ENCODE measurements at places on chromosomes 2 and 18.

GRCh38 chr2:20378891-20379519, 28.4 kb upstream of the PUM2 start:
- DNase-seq: no peak

GRCh38 chr2:74860521-74860920, 26.6 kb downstream of the HK2 start:
- DNase-seq: no peak

- DNase-seq: no peak
These were observed 145.7 kb upstream of the DLX2 start for GRCh38 chr2:172248381-172248780.

- peak; percentile 57 for DNase-seq
These were observed 102.4 kb downstream of the CACNB4 start for GRCh38 chr2:151996243-151997003.

DNA sequence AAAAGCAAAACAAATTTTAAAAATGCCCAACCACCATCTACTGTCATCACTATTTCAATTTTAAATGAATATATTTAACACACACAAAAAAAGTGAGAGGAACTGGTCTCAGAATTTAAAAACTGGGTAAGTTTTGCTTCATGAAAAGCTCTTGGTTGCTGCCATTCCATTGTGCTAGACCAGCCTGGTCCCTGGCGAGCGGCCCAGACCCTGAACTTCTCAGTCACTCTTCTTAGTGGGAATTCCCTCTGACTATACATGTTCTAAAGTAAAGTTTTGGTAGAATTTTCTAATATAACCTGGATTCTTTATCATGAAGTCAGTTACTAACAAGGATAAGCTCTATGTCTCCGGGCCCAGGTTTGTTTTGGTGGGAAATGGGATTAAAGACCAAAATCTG, 34.8 kb upstream of the TMEM177 start:
- DNase-seq: no peak

DNA sequence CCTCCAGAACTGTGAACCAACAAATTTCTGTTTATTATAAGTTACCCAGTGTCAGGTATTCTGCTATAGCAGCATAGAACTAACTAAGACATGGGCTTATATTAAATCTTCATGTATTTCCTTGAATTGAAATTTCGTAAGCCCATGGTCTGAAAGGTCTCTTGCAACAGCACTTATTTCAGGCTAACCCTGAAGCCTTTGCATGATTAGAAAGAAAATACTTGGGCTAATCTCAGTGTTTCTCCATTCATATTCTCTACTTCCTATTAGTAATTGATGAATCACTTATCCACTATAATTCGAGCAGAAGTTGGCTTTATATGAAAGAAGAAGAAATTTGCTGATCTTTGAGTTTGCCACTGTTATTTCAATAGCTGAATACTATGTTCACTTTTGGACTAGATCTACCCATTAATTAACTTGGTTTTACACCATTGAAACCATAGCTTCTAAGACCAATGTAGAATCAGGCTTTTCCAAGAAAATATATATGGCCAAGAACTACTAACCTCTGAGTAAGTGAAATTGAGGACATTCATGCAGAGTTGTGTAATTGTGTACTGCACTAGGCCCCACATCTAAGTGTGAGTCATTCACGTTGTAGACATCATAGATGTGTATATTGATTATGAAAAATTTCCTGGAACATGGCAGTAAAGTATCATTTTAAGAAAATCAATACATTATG, 731.6 kb downstream of the SOCS6 start:
- DNase-seq: no peak

DNA sequence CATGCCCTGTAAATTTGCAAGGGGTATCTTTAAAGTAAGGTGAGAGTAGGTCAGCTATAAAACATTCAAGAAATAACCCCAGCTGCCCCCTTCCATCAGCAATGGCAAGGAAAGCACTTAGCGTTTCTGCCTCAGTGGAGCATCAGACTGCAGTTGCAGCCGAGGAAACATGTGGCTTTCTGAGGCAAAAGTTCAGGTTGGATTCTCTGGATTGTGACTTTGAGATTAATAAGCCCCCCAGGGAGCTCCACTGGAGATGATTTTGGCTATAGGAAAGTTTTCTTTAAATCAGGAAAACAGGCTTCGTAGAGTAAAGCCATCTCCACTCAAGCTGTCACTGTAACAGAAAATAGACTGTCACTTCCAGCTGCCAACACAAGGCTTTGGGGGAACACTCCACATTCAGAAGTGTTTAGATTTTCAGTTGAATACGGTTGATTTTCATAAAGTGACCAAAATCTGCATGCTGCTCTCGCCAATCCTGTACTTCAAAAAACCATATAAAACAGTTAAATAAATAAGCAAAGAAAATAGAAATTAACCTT, 15.3 kb upstream of the RIT2 start:
- no peak for DNase-seq

DNA sequence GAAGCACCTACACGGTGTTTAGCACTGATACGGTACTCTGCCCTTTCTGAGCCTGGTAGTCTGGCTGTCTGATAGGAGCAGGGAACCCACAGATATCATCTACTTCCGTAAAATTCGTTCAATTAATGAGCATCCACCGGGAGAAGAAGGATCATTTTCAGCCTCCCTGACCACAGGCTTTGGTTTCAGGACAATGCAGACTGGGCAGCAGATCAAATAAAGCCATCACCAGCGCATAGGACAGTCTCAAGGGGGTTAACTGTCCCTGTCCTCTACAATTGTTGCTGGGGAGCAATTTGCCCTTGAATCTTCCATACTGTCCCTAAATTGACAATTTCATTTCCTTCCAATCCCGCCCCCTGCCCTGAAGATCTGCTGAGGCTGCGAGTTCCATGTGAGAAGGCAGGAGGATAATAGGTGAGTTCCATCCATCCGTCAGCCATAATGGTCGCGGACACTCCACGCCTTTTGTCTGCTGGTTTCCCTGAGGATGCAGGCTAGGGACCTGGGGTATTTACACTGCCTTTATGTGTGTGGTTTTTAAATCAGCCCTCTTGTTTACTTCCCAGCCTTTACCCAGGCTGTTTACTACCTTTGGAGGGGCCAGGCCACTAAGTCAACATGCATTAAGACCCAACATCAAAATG, 110.0 kb downstream of the MYCN start:
- DNase-seq: no peak

DNA sequence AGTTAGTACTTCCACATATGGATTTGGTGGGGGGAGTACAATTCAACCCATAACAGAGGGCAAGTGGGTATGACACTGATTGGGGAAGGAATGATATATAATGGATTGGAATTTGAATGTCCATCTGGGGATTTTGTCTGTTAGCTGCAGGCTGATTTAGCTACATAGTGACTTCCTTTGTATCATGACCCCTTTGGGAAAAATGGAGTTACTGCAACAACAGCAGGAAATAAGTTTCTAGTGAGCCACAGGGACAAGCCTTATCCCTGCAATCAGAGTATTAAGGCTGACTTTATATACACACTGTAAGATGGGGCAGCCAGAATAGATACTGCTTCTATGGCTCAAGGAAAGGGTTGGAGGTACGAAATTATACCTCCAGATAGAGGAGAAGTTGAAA, 404.4 kb upstream of the MEIS1 start:
- DNase-seq: no peak

- DNase-seq: no peak
These were observed 1.1 kb upstream of the TAF4B start for GRCh38 chr18:26225022-26225693.

- no peak for DNase-seq
These were observed 28.7 kb downstream of the CCDC141 start for GRCh38 chr2:179021258-179021657.

GRCh38 chr2:74429487-74430451, 8.2 kb downstream of the WDR54 start:
- no peak for DNase-seq

DNA sequence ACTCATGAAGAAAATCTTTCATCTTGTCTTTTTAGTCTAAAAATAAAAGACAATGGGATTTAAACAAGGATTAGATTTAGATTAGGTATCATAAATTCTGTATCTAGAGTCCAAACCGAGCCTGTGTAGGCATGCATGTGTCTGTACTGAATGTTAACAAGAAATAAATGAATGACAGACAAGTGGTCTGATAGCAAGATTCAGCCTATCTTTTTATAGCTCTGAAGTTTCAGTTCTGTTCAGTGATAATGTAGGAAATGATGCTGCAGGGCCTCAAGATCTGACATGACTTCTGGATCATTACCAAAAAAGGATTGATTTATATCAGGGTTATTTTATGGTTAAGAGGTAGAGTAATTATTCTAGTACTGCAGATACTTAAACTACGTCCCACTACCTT, 137.0 kb upstream of the ATP5MC3 start:
- no peak for DNase-seq

DNA sequence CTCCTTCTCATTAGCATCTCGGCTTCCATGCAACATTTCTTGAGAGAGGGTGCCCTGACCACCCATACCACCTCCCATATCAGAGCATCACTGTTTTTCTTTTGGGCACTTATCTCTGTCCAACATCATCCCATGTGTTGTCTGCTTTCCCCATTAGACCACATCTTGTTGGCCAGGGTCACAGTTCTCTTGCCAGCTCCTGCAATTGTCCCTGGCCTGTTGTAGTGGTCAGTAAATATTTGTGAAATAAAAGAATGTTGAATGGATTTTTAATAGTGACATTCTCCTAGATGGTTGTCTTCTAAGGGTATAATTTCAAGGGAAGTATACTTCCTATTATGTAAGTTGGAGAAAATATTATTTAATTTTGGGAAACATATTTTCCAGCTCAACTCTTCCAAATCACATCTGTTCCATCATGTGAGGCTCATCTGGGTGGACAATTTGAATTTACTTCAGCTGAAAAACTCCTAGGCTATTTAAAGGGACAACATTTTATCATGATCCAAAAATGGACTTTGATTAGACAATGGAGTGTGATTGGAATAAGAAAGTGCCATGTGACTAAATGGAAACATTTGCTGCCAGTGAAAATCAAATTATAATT, 83.0 kb downstream of the MOGAT1 start:
- DNase-seq: no peak

- no peak for DNase-seq
These were observed 98.1 kb upstream of the ACAA2 start for GRCh38 chr18:49911427-49911826.

GRCh38 chr2:98063291-98063854, 23.6 kb upstream of the VWA3B start:
- no peak for DNase-seq

DNA sequence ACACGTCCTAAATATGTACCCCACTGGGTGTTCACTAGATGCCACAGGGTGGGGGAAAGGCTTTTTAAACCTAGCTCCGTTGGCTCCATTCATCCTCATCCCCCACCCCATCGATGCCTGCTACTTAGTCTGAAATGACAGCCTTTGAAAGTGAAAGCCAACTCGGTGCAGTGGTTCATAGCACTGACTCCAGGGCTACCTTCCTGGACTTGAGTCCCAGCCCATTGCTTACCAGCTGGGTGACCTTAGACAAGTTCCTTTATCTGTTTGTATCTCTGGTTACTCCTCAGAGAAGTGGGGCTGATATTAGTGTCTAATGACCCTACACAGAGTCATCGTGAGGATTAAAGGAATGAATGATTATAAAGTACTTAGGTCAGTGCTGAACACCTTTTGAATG, 24.4 kb downstream of the EHD3 start:
- no peak for DNase-seq

- DNase-seq: no peak
These were observed 246.1 kb upstream of the ST6GAL2 start for GRCh38 chr2:107132070-107132469.

- no peak for DNase-seq
These were observed 28.0 kb downstream of the RNF144A start for GRCh38 chr2:6945087-6945813.

- DNase-seq: no peak
These were observed 530.3 kb upstream of the MEX3C start for GRCh38 chr18:51727780-51728179.

DNA sequence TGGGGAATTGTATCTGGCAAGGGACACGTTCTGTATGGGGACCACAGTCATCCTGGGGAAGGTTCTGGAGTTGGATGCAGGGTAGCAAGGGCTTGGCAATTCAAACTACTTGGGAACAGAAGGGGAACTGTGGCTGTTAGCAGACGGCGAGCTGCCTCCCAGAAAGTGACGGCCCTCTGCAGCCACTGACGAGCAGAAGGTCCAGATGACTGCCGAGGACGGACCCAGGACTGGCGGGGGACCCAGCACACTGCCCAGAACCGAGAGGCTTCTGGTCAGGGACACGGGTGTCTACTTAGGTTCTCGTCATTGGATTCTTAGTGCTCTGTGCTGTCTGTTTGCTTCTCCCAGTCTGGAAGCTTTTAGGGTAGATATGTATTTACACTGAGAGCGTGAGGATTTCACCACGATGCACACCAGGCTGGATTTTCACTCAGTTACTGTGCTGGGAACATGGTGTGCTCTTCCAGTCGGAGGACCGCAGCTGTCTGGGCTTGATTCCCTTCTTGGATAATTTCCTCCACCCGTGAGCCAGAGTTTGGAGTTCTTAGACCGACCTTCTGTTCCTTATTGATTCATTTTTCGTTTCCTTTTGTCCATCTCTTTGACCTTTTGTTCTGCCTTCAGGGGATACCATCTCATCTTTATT, 13.4 kb downstream of the GPR35 start:
- no peak for DNase-seq

- DNase-seq: no peak
These were observed 347.5 kb upstream of the SALL3 start for GRCh38 chr18:78632111-78632541.

DNA sequence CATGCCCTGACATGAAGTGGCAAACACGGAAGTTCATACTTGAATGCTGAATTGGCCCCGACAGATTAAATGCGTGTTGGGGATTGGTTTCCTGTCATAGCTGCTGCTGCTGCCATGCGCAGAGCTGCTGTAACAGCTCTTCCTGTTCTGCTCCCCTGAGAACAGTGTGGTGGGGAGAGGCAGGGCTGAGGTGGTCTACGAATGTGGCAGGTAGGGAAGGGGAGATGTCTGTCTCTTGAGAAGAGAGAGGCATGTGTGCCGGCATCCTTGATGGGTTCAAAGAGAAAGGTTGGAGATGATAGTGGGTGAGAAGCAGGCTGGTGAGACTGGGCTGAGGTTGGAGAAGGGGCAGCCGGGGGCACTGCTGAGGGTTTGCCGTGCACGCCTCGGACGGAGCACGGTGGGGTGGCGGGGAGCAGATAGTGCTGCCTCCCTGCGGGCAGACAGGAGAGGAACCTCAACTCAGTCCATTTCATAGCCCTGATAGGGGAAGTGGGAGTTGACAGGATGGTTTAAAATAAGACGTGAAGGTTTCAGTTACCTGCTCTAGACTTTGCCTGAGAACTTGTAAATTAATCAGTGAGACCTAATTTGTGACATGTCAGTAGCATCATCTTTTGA, 46.1 kb downstream of the TMEM185B start:
- DNase-seq: no peak

GRCh38 chr18:8994603-8995002, 107.9 kb upstream of the NDUFV2 start:
- DNase-seq: no peak

- no peak for DNase-seq
These were observed 154.7 kb downstream of the SOX11 start for GRCh38 chr2:5846881-5847280.
